ENCODE measurements at places on chromosomes 4 and X.
A peak's percentile ranks its signal among the peaks of the same experiment; 100 is the strongest.

DNA sequence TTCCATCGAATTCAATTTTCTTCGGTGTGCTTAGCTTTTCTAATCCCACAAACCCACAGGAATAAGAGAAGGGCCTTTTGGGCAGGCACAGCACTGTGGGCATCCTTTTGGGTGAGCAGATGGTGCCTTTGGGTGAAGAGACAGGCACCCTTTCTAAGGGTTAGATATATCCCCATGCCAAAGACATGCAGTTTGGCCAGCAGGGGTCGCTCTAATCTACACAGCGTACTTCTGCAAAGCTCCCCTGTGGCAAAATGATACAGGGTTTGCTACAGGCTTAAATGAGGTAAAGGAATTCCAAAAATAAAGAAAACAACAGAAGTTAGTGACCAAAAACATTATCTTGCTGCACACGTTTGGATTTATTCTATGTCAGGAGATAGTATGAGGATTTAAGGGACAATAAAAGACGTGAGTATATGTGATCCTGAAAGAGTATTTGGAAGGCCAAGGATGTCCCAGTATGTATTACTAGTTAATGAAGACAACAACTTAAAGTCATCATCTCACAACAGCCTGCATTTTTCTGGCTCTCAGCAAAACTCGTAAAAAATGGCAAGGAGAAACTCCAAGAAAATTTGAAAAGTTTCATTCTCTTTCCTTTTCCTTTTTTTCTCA is 49.5 kb downstream of the PHEX start:
- DNase-seq, result peak; percentile 19

DNA sequence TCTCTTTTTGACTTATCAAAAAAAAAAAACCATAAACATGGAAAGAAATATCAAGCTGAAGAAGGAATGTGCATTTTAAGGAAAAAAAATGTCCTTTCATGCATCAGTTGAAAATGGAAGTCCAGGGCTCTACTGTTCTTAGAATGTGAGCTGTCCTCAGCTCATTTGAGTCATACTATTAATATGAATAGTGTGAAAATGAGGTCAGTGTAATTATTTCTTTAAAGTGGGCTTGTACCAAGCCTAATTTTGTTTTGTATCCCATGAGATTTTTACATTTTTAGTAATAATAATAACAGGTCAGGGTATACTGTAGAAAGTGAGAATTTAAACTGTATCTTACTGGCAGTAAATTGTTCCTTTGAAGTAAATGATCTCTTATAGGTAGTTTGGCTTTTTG is 148.5 kb downstream of the NAA11 start:
- DNase-seq, result no peak

DNA sequence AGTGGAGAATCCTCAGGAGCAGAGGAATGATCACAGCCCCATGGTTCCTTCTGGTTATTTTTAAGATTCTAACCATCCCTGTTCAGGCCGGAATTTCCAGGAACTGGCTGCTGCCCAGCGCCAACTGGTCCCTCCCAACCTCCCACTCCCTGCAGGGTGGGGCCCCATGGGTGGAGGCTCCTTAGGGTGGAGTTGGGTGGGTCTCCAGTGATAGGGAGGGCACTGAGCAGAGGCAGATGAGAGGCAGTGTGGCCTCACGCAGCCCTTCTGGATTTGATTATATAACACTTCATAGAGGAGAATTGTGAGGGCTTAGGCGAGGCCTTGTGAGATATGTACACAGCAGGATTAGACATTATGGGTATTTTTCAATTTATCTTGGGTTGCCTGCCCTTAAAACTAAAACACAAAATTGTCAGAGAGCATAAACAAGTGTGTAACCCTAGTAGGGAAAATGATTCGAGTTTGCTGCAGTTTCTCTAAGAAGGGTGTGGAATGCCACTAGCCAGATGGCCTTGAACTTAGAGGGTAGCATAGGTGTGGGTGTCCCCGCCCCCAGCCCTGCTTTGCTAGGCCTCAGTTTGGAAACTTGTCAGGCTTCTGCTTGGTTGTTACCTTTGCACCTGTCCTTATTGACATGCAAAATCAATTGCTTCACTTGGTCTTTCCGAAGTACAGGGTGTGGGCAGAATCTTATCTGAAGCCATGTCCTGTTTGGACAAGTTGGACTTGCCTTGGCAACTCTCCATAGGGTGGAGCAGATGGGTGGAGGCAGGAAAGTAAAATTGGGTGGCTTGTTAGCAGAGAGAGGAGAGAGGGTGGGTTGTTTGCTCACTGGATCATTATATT is 9.4 kb downstream of the KLF3 start:
- DNase-seq, result no peak

- DNase-seq, result no peak
Measured at GRCh38 chr4:182648766-182649165, 268.4 kb downstream of the DCTD start.

DNA sequence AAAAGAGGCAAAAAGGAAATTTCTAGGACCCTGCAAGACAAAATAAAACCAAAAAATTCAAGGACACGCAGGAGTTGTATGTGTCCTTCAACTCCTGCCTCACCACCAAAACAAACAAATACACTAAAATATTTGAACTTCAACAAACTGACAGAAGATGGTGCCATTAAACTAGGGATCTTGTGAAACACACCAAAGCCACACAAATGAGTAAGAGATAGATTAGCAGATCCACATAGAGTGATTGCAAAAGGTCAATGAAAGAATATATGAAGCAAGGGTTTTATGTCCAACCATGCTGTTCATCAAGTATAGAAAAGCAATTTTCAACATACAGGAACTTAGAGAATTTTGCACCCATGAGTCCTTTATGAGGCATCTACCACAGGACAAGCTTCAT is 40.1 kb upstream of the SCML1 start:
- no peak for DNase-seq

DNA sequence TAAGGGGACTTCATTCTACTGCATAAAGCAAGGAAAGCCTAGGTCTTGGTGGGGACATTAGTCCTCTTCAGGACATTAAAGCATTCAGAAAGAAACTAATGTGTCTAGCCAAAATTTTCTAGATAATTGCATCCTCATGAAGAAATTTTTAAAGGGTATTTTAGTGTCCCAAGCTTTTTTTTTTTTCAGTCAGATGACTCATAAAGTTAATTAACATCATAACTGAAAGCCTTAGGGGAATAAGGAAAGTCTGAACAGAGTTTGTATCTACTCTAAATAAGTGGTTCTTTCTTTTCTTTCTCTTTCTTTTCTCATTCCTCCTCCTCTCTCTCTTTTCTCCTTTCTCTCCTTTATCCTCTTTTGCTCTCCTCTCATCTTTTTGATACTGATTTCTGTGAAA is 202.4 kb downstream of the ADAMTS3 start:
- DNase-seq, result no peak

DNA sequence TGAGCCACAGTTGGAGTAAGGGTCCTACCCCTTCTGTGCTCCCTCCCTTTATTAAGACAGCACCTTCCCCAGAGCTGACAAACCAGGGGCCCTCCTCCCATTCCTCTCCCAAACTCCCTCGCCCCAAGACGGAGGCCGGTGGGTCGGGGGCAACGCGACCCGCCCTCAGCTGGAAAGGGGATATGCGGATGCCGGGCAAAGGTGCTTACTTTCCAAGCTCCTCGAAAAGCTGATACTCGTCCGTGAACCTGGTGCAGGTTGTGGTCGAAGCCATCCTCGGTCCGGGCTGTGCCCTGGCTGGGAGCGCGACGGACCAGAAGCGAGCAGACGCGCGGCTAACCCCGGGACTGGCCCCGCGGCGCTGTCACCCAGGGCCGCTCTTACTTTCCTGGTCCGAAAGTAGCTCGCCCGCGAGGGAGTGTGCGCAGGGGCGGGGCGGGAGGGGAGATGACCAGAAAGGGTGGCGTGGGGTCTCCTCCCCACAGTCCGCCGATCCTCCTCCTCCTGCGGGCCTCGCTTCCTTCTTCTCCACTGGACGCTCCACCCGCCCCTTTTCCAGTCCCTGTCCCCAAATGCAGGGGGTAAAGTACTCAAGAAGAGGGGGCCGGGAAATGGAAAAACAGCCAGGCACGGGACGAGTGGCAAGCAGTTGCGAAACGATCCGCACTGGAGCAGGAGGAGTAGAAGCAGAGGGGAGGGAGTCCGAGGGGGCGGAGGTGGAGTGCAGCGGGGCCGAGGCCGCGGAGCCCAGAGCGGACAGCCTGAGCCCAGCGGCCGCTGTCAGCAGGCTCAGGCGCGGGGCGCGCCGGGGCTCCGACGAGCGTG is 531 bp downstream of the CAMK2D start:
- peak; percentile 33 for DNase-seq

DNA sequence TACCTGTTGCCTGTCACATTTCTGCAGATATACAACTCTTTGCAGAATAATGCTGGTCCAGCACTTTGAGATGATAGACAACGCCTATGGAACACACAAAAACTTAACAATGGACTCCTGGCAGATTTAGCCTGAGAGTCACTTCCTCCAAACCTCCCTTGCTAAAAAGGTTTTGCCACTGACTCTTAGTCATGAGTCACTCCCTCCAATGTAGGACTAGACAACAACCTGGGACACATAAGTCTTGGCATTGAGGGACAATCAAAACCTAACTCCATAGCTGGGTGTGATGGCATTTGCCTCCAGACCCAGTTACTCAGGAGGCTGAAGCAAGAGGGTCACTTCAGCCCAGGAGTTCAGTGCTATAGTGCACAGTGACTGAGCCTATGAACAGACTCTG is 22.0 kb upstream of the EIF4E start:
- DNase-seq, result no peak

DNA sequence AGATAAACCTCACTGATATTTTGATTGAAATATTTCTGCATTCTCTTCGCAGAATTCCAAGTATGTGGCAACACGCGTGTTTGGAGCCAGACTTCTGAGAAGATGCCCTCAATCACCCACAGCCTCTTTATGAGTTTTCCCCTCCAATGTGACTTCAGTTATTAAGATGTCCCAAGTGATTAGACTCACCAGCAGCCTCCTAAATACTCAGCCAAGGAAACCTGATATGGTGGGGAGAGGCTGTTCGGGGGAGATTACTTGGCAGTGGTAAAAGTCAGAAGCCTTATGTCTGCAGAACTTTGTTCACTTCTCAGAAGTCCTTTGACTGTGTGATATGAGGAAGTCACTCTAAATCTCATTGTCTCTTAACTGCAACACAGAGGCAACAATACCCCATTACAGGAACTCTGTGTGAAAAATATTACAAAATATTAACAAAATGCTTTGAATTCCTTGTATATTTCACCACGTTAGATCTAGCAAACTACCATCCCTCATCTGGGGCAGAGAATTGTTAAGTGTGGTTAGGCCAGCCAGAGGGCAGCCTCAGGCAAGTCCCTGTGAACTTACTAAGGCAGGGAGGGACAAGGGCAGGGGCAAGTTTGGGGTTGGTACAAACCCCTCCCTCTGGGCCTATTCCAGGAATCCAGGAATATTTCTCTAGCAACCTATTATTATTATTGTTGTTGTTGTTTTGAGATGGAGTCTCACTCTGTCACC is 151.4 kb upstream of the USP9X start:
- no peak for DNase-seq

DNA sequence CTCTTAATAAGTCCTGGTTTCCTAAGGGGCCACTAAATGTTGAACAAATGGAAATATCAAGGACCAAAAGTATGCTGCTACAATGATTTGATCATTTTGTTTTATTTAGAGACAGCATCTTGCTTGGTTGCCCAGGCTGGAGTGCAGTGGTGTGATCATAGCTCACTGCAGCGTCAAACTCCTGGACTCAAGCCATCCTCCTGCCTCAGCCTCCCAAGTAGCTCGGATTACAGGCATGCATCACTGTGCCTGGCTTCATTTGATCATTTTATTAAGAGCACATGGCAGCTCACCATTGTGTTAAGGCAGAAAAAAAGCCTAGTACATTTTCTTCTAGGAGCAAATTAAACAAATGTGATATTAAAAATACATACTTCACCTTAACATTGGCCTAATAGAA is 52.7 kb downstream of the DCLK2 start:
- no peak for DNase-seq

DNA sequence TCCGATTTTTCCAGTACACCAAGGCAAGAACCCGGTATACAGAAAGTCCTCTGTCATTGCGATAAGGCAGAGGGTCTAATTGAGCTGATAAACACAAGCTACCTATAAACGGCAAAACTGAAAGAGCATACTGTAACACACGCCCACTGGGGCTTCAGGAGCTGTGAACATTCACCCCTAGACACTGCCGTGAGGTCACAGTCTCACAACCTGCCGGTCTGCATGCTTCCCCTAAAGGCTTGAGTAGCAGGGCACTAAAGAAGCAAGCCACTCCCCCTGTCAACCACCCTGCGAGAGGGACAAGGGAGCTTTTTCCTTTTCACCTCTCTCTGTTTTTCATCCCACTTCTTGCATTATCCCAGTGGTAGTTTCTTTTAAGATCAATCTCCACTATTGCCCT is 22.4 kb upstream of the F9 start:
- no peak for DNase-seq

GRCh38 chr4:29708473-29708872 is 1011.7 kb upstream of the PCDH7 start:
- DNase-seq, result no peak

- DNase-seq, result no peak
Measured at GRCh38 chrX:7050271-7050670, 97.2 kb upstream of the STS start.

DNA sequence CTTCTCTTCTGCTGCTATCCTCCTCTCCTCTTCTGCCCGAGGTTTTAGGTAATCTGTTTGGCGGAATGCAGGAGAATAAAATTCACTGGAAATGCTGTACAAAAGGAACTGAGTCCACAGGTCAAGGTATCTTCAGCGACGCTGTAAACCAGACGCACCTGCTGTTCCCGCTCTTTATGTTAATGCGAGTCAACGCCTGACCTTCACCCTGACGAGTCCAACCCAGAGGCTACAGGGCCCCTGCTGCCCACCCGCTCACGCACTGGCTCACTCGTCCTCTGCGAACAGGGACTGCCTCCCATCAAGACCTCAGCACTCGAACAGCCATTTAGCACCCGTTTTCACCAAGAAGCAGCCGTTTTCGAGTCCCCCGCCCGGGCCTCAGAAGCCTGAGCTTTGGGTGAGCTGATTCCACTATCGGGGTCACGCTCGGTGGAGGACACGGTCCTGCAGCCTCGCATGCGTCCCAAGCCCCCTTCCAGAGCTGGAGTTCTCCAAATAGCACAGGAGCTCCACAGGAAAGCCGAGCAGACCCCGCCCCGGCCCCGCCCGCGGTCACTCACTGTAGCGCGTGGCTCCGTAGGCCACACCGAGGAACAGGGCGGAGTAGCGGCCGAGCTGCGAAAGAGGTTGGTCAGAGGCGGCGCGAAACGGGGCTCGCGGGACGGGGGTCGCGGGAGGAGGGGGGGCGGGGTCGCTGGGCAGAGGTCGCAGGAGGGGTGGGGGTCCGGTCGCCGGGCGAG is 556 bp downstream of the ATP5ME start:
- DNase-seq, result no peak

GRCh38 chr4:102606846-102607450 is 105.8 kb downstream of the NFKB1 start:
- no peak for DNase-seq

DNA sequence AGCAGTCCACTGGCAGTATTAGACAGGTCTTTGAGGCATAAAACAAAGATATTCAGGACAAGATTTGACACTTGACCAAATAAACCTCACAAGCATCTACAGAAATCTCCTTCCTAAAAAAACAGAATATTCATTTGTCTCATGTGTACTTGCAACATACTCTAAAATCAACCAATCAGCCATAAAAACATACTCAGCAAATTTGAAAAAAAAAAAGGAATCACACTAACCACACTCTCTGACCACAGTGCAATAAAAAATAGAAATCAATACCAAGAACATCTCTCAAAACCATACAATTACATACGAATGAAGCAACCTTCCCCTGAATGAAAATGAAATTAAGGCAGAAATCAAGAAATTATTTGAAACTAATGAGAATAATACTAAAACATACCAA is 591.3 kb downstream of the FAM133A start:
- DNase-seq, result no peak

GRCh38 chr4:152539556-152540292 is 3.8 kb upstream of the FBXW7 start:
- DNase-seq, result no peak

Measured in activated T-cell treated with anti-CD3 and anti-CD28 coated beads for 4 hours (primary cell).